ENCODE measurements at places on chromosomes 16 and 17. TPM values are rescaled to one million over a fixed set of nuclear protein-coding genes. Genes with fewer than 3 reads are reported as not detected.

The AANAT gene
- not detected for total RNA-seq

- DNase-seq, result no peak
Measured at GRCh38 chr17:18006495-18007239, 32.3 kb downstream of the ATPAF2 start.

- DNase-seq, result peak; percentile 12
Measured at GRCh38 chr17:6070913-6071511, 833 bp downstream of the WSCD1 start.

The NTN1 gene
- total RNA-seq, result 0.69 TPM

GRCh38 chr16:22635357-22635761, 124.7 kb downstream of the NPIPB5 start:
- no peak for DNase-seq

GRCh38 chr16:29975134-29975538, 1.5 kb downstream of the TAOK2 start:
- no peak for DNase-seq

DNA sequence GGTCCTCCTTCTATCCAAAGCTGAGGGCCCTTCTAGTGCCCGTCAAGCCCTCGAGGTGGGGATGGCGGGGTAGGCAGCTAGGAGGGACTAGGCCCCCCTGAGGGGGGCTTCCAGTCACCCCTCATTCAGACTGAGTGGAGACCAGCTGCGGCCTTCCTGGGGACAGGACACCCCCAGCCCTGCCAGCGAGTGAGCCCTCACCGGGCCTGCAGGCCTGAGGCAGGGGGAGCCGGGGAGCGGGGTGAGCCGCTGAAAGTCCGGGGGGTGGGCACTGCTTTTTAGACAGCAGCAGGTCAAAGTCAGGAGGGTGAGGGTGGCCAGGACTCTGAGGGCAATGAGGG, 8.7 kb upstream of the KREMEN2 start:
- DNase-seq, result no peak

- DNase-seq, result no peak
Measured at GRCh38 chr17:53313746-53314145, 509.0 kb upstream of the KIF2B start.

DNA sequence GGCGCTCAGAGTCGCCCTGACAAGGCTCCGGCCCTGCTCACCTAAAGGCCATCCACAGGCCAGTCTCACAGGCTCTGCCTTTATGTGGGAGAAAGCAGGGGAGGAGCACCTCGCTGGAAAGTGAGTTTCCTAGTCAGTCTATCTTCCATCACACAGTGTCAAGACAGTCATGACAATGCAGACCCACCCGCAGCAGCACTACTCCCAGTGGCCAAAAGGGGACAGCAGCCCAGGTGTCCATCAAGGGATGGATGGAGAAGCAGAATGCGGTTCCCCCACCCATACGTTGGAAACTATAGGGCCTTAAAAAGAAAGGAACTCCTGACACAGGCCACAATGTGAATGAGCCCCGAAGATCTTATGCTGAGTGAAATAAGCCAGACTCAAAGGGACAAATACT, 226.8 kb downstream of the ENGASE start:
- no peak for DNase-seq

The C16orf89 gene
- total RNA-seq, result not detected

DNA sequence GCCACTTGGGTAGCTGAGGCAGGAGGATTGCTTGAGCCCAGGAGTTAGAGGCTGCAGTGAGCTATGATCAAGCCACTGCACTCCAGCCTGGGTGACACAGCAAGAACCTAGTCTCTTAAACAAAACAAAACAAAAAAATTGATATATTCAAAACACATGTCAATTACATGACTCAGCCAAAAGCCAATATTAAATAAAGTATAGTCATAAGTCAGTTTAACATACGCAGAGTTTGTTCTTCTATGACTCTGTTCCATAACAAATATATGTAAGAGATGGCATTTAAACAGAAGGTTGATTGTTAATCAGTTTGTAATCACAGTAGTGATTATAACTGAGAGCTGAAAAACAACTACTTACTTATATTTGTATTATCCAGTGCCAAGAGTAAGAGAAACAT, 106.5 kb downstream of the CDH8 start:
- DNase-seq, result no peak

The VAT1L gene
- not detected for total RNA-seq

- peak; percentile 29 for DNase-seq
Measured at GRCh38 chr16:10180771-10181163, 1.5 kb downstream of the GRIN2A start.

The ARL4D gene
- 3.6 TPM for total RNA-seq

DNA sequence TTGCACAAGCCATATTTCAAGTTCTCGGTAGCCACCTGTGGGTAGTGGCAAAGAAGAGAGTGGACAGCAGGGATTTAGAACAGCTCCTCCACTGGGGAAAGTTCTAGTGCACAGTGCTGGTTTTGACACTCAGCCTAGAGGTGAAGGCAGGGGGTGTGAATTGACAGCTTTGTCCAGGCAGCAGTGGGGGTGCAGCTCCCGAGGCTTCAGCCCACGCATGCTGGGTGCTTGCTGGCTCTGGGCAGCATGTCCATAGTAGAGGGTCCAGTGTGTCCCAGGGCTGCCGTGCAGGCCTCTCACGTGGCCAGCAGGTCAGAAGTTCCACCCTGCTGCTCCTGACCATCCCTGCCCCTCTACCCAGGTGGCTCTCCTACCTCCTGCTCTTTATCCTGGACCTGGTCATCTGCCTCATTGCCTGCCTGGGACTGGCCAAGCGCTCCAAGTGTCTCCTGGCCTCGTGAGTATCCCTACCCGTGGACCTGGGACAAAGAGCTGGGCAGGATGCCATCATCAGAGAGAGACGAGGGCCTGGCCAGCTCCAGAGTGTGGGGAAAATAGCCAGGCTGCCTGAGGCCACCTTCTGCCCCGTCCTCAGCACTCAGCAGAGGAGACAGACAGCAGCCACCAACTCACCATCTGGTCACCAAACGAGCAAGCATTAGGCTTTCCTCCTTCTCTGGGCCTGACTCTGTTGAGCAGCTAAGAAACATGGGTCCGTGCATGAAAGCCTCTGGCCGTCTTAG, 29.8 kb downstream of the TTYH2 start:
- no peak for DNase-seq

- peak; percentile 61 for DNase-seq
Measured at GRCh38 chr16:23952128-23952970, 116.6 kb downstream of the PRKCB start.

GRCh38 chr16:58843675-58844074, 109.6 kb upstream of the GOT2 start:
- no peak for DNase-seq

DNA sequence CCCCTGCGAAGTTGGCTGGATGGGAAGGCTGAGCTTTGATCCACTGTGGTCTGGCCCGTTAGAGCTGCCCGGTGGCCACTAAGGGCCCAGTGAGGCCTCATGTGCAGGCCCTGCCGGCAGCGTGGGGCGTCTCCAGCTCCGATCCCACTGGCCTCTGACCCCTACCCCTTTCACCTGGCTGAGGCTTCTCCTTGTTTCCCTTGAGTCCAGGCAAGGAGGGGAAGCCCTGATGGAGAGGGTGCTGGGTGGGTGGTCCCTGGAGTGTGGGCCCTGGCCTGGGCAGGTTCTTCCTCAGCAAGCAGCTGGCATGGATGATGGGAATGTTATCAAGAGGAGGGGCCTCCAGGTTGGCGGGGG, 356.8 kb downstream of the SEC14L1 start:
- no peak for DNase-seq

The SYCE1L gene
- 2.9 TPM for total RNA-seq

DNA sequence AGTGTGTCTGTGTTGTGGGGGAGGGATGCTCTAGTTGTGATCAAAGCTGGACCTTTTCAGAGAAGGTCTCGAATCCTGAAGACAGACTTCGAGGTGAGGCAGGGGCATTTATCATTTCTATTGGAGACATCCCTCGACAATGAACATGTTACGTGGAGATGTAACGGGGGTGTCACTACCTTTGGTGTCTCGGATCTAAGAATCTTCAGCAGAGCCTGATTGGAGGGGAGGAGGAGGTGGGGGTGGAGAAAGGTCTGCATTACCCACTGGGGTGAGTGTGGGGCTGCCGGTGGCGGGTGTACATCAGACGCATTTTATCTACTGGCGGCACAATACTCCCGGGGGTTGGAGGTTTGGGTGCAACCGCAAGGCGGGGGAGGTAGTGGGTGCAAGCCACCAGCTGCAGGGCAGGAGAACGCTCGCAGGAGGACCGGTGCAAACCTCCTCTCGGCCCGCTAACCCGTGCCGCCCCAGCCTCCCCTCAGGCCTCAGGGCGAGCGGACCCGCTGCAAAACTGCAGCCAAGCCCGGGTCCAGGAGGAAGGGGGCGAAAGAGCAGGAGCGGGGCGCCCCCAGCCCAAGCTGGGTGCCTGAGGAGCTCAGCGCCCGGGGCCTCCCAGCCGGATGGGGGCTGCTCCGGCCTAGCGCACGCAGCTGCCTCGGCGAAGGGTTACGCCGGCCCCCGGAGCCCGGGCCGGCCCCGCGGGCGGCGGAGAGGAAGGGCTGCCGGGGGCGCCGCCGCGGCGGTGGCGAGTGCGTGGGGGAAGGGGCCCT, 735 bp downstream of the ZNF652 start:
- DNase-seq, result peak; percentile 66

The SNX20 gene
- total RNA-seq, result 45.2 TPM

DNA sequence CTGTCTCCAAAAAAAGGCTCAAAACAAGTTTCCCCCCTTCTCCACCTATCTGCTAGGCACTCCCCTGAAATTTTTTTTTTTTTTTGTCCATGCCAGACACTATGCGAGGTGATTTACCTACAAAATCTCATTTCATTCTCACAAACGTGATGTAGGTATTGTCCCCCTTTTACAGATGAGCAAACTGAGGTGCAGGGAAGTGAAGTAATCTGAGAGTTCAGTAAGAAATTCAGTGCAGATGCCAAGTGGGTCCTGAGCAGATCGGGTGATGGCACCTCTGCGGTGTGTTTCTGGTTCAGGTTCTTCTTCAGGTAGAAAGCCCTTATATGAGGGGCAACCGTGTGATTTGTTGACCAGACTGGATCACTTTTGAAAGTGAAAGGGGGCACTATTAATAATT, 9.7 kb downstream of the TBKBP1 start:
- DNase-seq, result no peak

- DNase-seq, result no peak
Measured at GRCh38 chr17:15442311-15443180, 24.9 kb downstream of the CDRT4 start.

DNA sequence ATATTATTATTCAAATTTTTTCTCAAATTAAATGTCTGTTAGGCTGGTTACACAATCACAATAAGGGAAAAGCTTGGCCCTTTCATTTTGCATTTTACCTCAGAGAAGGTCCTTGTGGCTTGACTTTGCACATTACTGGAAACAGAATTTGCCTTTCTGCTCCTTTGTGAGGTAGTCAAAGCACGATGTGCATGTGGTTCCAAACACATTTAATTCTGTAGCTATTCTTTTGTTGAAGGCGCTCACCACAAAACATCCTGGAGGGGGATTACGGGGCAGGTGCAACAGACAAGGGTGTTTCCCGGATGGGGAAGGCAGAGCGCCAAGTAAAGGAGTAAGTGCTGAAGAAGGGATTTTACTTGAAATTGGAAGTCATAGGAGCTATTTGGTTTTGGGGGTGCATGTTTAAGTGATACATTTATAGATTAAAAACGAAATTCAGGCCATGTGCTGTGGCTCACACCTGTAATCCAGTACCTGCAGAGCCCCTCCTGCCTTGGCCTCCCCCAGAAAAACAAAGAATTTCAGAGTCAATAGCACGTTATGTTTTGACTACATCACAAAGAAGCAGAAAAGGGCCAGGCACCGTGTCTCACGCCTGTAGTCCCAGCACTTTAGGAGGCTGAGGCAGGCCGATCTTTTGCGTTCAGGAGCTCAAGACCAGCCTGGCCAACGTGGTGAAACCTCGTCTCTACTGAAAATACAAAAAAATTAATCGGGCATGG, 31.2 kb upstream of the TENT4B start:
- peak; percentile 78 for DNase-seq

GRCh38 chr16:69471121-69471520, 46.7 kb downstream of the CYB5B start:
- no peak for DNase-seq

DNA sequence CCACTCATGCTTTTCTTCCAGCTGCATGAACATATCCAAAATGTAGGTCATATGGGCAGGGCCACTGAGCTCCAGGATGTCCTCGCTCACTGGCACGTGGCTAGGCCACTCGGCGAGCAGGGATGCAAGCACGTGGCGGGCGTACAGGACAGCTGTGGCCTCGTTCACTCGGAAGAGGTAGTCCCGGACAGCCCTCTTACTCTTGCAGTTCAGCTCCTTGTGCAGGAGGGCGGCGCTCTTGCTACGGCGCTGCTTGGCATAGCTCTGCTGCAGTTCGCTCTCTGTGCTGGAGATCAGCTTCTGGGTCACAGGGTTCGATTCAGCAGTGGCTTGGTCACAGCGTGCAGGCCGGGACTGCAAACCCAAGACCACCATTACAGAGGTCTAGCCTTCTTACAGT, 53.1 kb upstream of the ATP2A3 start:
- no peak for DNase-seq

DNA sequence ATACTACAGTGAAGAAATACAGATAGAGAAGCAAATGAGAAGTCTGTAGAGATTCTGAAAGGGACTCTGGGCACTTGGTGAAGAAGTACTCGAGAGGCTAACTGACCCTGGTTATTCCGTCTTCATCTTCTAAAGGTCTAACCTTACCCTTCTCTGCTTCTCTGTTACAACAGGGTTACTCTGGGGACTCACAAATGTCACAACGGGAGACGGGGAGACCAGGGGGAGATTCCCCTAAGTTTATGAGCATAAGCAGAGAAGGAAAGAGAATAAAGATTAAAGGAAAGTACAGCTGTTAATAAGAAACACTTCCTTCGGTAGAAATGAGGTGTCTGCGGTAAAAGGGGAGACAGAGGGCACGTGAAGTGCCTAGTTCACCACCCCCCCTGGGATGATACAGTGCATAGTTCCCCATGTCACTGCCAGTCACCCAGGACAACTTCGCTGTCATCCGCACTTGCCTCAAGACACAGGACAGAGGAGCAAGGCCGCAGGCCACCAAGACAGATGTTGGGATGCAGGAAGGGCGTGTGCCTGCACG, 75.2 kb upstream of the TRAP1 start:
- no peak for DNase-seq

GRCh38 chr16:58098207-58099096, 30.7 kb downstream of the CFAP20 start:
- DNase-seq, result no peak

GRCh38 chr16:81220349-81220748, 18.1 kb upstream of the BCO1 start:
- no peak for DNase-seq

- DNase-seq, result no peak
Measured at GRCh38 chr17:82765371-82765770, 13.5 kb downstream of the TBCD start.

- peak; percentile 37 for DNase-seq
Measured at GRCh38 chr17:45313421-45313771, 3.4 kb downstream of the MAP3K14 start.

The CEMP1 gene
- 0.30 TPM for total RNA-seq
